HuH-7 (cell line): ENCODE measurements at places on chromosomes 1 and 21.

DNA sequence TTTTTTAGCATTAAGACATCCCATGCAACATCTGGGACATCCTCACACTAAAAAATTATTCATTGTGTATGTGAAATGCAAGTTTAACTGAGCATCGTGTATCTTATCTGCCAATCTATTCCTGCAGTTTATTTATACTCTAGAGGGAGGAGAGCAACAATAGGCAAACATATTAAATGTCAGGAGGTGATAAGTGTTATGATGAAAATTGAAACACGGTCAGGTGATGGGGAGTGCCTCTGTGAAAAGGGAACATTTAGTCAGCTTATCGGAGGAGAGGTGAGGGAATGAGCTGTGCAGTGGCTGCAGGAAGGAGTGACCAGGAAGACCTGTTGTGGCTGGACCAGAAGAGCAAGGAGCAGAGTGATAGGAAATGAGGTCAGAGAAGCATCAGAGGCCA lies 775 bp upstream of the EFCAB14 start:
- DNase-seq, result no peak

DNA sequence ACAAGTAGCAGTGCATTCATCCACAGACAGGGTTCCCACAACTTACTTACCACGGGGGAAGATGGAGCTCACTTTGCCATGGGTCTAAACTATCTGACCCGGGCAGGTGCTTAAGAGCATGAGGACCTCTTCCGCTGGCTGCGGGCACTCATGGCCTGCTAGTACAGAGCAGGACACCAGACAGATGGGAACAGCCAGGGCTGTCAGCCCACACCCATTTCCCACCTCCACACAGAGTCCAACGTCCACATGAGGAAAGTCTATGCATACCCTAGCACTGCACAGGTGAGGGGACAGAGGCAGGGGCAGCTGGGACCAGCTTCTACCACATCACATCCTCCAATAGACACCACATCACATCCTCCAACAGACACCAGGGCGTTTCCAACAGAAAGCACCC lies 35.8 kb upstream of the PRDM15 start:
- peak; percentile 28 for DNase-seq

DNA sequence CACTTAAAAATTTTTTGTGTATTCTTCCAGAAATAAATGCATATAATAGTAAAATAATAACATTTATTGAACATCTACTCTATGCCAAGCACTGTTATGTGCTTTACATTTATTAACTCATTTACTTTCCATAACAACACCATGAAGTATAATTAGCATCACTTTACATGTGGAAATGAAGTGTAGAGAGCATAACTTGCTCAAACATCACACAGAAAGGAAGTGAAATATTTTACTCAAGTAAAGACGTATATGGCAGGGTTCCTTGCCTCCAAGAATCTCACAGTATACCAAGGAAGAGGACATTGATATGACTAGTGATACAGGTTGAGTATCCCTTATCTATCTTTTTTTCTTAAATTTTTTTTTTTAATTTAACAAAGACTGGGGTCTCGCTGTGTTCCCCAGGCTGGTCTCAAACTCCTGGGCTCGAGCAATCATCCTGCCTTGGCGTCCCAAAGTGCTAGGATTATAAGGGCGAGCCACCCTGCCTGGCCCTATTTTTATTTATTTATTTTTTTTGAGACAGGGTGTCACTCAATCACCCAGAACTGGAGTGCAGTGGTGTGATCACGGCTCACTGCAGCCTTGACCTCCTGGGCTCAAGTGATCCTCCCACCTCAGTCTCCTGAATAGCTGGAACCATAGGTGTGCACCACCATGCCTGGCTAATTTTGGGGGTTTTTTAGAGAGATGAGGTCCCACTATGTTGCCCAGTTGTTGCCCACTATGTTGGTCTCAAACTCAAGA lies 7.7 kb upstream of the CLIC4 start:
- no peak for DNase-seq

GRCh38 chr21:15797577-15798363 lies 68.0 kb downstream of the USP25 start:
- DNase-seq, result no peak

- DNase-seq, result no peak
Observed at GRCh38 chr1:207328004-207328403, 6.5 kb downstream of the CD55 start.

DNA sequence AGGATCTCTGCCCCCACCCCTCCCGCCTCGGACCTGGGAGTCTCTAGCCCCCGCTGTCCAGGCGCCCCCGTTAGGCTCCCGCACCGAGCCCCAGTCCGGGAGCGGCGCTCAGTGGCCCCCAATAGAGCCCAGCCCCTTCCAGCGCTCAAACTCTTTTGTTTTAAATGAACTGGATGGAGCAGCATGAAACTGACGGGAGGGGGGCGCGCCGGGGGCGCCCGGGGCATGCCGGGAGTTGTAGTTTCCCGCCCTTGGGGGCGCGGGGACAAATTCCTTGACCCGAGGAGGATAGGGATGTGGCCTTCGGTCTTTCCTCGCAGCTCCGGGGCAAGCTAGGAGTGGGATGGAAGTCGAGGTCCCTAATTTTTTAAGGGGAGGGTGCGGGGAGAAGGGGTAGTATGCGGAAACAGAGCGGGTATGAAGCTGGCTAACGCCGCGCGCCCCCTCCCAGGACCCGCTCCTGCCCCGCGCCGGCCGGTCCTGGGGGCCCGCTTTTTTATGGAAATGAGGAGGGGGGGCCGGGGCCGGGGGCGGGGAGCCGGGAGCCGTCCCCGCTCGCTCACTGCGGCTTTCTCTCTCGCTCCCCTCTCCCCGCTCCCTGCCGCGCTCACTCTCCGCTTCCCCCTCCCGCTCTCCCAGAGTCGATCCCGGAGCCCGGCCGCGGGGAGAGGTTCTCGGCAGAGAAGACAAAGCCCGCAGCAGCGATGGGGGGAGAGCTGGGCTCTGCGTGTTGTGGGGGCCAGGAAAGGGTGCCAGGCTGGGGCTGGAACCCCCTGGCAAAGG lies at the start of gene MEX3A:
MEX3A (minus strand) TSS at position 157 of the 783 bp plus-strand sequence. CDS start 467 bp downstream, outside the sequence.
- peak; percentile 97 for DNase-seq

GRCh38 chr1:172002725-172003345 lies 161.5 kb downstream of the DNM3 start:
- DNase-seq, result no peak

DNA sequence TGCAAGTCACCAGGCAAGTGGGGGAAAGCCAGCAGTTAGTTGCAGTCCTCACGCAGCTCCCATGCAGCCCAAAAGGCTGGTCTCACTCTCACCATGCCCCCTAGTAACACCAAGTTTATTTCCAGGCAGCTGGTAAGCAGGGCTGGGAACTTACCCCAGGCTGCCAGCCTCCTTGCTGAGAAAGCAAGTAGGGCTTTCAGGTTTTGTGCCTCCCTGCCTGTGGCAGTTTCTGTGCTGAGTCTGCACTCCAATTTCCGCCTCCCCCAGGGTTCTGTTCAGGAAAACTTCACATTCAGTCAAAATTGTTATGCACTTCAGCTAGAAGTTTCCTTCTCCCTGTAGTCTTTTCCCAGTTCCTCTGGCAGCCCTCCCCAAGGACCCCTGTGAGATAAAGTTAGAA lies 102.0 kb upstream of the SGIP1 start:
- no peak for DNase-seq

GRCh38 chr1:162187687-162188276 lies 118.3 kb downstream of the NOS1AP start:
- no peak for DNase-seq
